ENCODE measurements at places on chromosomes 12 and 14. TPM values are rescaled to one million over a fixed set of nuclear protein-coding genes. Genes with fewer than 3 reads are reported as not detected.

DNA sequence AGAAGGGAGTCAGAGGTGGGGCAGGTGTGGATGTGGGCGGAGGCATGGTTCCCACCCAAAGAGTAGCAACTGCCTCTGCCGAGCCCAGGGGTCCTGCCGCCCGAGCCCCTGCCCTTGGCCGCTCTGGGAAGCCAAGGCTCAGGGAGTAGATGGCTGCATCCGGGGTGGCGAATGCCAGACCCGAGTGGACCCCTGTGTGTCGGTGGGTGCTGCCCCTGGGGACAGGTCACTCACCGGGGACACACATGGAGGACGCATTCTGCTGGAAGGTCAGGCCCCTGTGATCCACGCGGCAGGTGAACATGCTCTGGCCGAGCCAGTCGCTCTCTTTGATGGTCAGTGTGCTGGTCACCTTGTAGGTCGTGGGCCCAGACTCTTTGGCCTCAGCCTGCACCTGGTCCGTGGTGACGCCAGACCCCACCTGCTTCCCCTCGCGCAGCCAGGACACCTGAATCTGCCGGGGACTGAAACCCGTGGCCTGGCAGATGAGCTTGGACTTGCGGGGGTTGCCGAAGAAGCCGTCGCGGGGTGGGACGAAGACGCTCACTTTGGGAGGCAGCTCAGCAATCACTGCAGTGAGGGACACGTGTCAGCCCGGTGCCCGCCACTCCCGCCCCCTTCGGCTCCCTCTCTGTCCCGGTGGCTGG is 329.0 kb downstream of the TMEM121 start:
- DNase-seq: peak; percentile 72

- no peak for DNase-seq
These were observed 7.2 kb upstream of the C1R start for GRCh38 chr12:7099290-7099996.

GRCh38 chr14:38065106-38065762 is 142.5 kb upstream of the SSTR1 start:
- no peak for DNase-seq

- DNase-seq: no peak
These were observed 45.6 kb upstream of the RIMBP2 start for GRCh38 chr12:130761537-130762318.

DNA sequence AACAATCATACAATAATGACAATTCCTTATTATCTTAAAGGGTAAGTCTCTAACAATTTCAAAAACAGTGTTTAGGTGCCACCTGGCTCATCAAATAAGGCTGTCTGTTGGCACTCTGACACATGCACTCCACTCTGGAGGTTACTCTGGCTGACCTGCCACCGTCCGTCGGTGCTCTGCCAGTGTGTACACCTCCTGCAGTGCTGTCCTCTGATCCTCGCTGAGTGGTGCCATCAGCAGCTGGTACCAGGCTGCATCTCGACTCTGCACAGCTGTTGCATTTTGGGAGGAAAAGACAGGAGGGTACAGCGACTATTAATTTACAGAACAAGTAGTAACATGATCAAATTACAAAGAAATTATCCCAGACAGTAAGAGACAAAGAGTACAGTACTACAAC is 63.9 kb downstream of the IPO8 start:
- DNase-seq: no peak

GRCh38 chr14:94392510-94392935 is 4.1 kb upstream of the SERPINA1 start:
- no peak for DNase-seq

DNA sequence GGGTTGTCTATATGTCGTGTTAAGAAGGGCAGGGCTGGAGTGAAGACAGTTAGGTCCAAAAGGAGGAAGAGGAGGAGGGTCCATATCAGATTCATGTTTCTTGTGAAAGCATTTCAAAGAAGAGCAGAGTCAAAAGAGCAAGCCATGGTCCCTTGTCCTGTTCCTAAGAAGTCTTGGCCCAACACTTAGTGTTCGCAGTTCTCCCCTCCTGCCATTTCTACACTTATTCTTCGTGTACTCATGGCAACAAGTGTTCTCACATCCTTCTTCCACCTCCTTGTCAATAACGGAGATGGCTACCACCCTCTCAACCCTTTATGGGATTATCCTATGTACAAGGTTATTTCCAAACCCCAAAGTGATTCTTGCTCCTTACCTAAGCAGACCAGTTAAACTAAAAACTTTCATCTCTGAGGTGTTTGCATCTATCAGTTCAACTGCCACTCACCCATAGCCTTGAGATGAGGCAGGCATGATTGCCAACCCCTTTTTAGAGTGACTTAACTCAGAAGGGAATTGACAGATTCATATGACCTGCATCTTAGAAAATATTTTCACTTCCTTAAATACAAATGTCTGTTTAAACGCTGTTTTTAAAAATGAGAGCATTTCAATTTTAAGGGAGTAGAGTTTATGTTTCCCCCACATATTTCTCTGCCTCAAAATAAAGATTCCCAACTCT is 19.8 kb upstream of the RNASE2 start:
- DNase-seq: no peak

DNA sequence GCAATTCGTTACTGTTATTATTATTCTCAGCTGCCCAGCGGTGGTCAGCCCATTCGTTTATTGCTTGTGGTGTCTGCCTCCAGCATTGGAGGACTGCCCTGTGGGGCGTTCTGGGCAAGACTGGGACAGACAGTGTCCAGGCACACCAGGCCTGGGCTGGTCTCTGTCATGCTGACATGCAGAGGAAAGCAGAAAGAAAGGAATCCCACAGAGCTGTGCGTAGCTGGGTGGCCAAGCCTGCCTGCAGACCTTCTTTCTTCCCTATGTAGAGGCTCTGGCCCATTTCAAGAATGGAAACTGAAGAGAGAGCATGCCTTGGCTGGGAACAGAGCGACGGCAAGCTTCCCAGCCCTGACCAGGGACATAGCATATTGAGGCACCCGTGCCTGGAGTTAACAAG is 525.3 kb upstream of the TBX3 start:
- DNase-seq: no peak

GRCh38 chr12:65803251-65803650 is 21.0 kb upstream of the HMGA2 start:
- no peak for DNase-seq

DNA sequence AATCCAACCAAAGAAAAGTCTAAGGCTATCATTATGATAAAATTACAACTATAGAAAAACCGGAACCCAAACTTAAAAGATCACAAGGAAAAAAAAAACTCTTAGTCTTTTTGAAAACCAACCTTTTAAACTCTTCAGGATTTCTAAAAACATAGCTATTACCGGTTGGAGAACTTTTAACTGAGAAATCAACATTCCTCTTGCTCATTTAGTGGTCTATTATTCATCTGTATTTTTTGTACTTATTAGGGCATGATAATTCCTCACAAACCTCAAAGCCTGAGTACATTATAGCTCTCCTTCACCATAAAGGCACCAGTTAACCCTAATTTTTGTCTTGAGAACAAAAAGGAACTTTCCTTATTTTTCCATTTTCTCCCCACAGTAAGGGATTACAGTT is 10.4 kb downstream of the LUM start:
- no peak for DNase-seq

- peak; percentile 80 for DNase-seq
These were observed 148.2 kb downstream of the ADGRD1 start for GRCh38 chr12:131101703-131102492.

DNA sequence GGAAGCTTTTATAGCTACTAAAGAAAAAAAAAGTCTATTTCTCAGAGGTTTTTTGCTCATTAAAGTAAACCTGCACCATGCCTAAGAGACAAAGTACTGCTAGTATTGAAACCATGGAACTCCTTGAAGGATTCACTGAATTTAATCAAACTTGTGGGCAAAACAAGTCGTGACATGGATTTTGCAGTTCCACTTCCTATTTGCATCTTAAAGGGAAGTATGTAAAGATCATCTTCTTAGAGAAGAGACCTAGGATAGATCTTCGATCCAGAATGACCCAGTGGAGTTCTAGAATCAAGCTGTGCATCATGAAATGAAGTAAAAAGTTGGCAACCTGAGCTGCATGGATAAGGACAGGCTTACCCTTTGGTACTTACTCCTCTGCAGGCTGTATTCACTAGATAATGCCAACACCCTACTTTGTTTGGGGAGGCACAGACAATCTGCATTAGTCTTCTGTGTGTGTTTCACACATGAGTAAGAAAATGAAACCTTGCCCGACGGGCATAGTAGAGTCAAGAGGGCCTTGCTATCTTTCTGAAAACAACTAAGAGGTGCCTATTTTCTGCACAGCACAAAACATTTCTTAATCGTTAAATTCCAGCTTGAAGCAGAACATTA is 1.9 kb downstream of the GNG2 start:
- no peak for DNase-seq

DNA sequence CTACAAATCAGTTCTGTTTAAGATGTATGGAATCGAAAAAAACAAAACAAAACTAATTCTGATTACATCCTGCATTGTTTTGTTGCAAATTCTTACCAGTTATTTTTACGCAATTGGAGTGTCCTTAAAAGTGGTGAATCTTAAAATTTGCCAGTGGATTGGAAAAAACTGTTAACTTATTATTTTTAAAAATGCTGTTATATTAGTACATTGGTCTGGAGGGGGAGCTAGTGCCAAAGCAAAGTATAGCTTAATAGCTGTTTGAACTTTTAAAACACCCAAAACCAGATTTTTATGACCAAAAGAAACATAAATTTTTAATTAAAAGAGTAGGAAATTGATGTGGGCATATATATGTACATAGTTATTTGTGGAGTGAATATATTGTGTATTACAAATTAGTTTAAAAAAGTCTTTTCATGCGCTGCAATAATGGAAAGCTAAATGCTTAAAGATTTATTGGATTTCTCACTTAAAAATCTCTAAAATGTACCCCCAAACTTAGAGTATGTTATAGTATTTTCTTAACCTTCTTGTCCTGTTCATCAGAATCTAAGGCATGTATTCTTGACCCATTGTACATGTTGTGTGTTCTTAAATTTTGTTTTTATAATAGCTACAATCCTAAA is 2.5 kb downstream of the FUT8 start:
- no peak for DNase-seq

- DNase-seq: no peak
These were observed 623.3 kb downstream of the C12orf50 start for GRCh38 chr12:87405918-87406317.

GRCh38 chr12:45093051-45093450 is 42.2 kb upstream of the DBX2 start:
- no peak for DNase-seq

- no peak for DNase-seq
These were observed 251.7 kb upstream of the TBX3 start for GRCh38 chr12:114935658-114936057.

- no peak for DNase-seq
These were observed 40.1 kb upstream of the DUSP6 start for GRCh38 chr12:89392391-89392790.

- no peak for DNase-seq
These were observed 206.6 kb downstream of the MON2 start for GRCh38 chr12:62673028-62673815.

DNA sequence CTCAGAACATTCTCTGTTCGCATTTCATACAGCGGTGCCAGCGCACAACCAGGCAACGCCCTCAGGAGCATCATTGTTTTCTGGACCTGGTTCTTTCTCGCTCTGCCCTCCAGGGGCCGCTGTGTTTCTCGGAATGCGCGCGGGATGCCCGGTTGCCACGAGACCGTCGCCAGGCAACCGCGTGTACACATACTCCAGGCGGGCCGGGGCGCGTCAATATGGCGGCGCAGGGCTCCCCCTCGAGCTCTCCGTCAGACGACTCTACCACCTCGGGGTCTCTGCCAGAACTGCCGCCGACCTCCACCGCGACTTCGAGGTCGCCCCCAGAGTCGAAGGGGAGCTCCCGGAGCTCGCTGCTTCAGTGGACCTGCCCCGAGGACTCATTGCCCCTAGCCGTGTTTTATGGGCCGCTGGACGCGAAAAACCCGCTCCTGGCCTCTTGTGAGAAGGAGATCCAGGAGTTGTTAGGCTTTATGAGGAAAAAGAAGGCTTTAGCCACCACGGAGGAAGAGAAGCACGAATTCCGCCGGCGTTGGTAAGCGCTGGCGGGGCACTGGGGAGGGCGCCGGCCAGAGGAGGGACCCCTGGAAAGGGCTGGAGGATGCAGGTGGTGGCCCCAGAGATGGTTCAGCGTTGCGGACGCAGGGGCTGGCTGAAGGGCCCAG is at the start of gene CFAP54:
CFAP54 (plus strand) TSS at position 186 of the 665 bp plus-strand sequence; CDS start at position 219, 33 bp downstream.
- peak; percentile 98 for DNase-seq

DNA sequence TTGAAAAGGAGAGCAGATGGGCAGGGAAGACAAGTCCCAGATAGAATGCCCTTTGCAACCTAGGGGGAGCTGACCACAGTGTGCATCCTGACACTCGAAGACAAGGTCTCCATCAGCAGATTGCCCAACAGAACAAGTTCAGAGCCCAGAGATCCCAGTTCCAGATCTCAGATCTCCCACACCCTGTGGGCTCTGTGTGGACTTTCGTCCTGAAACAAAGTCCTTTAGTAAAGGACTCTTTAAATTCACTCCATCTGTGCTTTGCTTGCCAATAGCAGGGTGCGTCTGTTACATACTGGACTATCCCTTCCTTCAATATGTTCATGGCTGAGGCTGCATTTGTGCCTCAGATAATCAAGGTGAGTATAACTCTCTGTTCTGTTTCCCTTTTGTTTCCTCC is 8.7 kb upstream of the C1RL start:
- DNase-seq: no peak

GRCh38 chr14:61508526-61508925 is 186.8 kb upstream of the HIF1A start:
- no peak for DNase-seq

DNA sequence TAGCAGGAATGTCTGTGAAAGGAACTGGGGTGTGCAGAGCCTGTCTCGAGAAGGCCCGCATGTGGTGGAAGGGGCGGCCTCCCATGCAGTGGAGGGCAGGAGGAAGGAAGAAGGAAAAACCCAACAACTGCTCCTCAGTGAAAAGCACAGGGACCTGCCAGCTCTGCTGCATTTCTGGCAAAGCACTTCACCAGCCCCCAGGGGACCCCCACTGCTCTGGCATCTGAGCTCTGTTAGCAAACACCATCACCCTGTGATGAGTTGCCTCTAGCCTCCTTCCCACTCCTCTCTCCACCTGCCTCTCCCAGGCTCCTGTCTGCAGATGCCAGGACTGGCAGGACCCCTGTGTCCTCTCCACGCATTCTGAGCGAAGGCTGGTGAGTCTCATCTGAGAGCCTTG is 69.0 kb upstream of the DDX11 start:
- DNase-seq: no peak

Gene TPPP2
- total RNA-seq: not detected

Gene SYNDIG1L
- 0.26 TPM for total RNA-seq

Gene PLEKHD1
- 0.08 TPM for total RNA-seq

Gene TAS2R13
- total RNA-seq: 2.4 TPM

Gene NDUFB1
- 118 TPM for total RNA-seq

Gene DPY19L2
- total RNA-seq: 13.9 TPM

Gene HDAC7
- 114 TPM for total RNA-seq

Gene KRT7
- total RNA-seq: 168 TPM

Gene KRT79
- not detected for total RNA-seq
